ENCODE measurements at places on chromosomes 7 and 10.

DNA sequence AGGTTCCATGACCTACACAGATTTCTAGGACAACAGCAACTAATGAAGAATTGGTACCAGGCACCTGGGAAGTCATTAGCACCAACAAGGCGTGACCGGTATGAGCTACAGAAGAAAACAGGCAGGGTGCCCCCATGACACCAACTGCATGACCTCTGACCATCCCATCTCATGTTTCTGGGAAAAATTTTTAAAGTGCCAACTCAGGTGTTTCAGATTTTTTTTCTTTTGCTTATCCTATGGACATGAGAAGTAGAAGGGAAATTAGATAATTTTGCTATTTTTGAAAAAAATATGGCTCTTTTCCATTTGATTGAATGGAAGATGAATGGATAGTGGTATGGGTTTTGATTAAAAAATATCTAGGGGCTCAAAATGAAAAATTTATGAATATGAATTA, 154.8 kb downstream of the NRCAM start:
- DNase-seq: no peak

GRCh38 chr10:6980353-6980752, 400.3 kb upstream of the PRKCQ start:
- DNase-seq: no peak

DNA sequence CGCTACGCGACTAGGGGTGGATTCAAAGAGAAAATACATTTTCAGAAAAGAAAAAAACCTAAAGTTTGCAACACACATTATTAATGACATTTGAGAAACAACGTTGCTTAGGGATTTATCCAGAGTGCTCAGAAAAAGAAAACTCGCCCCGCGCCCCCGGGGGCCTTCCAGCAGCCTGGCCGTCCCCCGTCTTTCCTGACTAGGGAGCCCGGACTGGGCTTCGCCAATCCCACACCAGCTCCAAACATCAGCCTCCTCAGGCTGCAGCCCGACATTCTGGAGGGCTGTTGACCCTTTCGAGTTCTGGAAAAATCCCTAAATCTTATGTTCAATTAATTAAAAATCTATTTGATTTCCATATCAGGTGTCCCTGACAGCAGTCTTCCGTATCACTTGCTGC, 48.6 kb downstream of the CLEC2L start:
- DNase-seq: no peak

DNA sequence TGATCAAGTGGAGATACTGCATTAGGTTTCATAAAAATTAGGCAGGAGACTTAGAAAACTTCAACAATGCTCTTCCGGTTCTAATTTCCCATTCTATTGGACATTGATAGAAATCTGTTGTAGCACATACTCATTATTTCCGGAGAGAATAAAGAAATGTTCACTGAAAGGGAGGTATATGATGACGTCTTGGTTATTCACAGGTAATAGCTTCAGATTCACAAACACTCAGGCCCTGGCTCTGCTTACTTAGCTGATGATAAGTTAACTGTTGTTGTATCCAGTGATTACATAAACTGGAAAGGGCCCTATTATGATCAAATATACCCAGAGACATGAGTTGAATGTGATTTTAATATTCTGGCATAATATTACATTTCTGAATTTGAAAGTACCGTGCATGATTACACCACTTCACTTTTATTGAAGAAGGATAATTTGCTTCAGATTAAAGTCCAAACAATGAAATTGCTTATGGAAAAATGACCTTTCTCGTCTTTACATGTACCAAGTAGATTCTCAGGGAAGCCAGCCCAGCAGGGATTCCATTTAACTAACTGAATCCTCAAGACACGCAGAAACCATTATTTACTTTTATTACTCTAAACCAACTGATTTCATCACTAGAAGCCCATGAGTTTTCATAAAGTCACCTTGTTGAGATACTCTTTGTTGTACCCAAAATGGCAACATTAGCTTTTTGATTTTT, 288.0 kb upstream of the PITRM1 start:
- no peak for DNase-seq

DNA sequence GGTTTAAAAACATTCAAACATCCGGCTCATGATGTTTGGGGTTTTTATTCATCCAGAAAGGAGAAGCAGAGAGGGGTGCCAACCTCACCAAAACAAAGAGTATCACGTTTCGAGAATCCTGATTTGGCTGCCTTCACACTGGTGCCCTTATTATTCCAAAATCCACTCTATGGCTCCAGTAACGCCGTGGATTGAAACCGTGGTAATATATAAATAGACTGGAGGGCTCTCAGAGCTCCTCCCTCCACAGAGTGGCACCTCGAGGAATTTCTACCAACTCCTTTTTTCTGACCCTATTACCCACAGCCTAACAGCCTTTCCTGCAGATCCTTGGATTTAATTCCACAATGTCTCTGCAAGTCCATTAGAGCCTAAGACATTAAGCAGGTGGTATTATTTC, 353.6 kb downstream of the CRPPA start:
- DNase-seq: no peak
